ENCODE measurements at places on chromosomes 1 and 21.
A peak's percentile ranks its signal among the peaks of the same experiment; 100 is the strongest.

DNA sequence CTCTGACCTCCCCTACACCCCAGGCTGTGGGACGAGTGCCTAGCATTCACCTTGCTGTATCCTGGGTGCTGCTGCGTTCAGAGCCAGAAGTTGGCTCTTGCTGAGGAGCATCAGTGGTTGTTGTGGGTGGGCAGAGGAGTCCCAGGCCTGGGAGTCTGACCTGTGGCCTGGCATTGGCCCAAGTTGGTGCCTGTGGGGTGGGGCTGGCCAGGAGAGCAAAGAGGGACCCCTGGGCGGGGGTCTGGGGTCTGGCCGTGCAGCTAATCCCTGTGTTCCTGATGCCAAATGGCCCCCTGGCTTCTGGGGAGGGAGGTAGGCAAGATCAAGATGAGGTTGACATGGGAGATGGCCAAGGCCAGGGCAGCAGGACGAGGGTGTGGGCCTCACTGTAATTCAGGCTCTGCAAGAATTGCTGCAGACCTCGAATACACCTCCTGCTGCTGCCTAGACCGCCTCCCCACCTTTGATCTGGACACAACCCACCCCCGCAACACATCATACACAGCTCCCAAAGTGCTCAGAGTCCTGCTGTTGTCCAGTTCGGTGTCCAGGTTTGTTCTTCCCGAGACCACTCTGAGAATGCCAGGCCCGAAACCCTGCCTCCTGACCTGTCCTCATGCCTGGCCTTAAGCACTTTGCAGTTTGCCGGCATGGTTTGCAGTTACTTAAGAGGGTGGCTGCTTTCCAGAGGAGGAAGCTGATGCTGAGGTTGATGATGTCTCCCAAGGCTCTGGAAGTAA is 28.7 kb downstream of the CDK18 start:
- no peak for DNase-seq

DNA sequence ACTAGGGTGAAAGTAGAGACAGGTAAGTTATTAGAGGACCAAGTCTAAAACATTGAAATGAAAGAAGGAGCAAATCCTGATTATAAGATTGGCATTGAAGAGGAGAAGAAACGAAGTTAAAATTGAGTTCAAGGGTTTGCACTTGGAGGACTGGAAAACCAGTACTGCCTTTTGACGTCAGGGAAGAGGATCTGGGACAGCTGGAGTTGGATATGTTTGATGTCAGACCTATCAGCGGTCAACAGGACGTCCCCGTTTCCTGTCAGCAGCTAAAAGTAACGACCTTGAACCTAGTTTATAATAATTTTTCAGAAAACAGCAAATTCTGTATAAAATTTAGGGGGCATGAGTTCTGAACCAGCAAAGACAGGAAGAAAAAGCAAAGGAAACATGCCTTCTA is 1.2 kb upstream of the NID1 start:
- no peak for DNase-seq

- no peak for DNase-seq
Observed at GRCh38 chr1:224873434-224874369, 55.8 kb upstream of the DNAH14 start.

GRCh38 chr1:6423321-6423999 is 1.1 kb upstream of the ESPN start:
- peak; percentile 52 for DNase-seq

GRCh38 chr21:16537501-16537900 is 807.7 kb downstream of the USP25 start:
- no peak for DNase-seq

- no peak for DNase-seq
Observed at GRCh38 chr1:203305809-203306088, 430 bp downstream of the BTG2 start.

GRCh38 chr1:41689139-41689538 is 204.7 kb upstream of the EDN2 start:
- no peak for DNase-seq

DNA sequence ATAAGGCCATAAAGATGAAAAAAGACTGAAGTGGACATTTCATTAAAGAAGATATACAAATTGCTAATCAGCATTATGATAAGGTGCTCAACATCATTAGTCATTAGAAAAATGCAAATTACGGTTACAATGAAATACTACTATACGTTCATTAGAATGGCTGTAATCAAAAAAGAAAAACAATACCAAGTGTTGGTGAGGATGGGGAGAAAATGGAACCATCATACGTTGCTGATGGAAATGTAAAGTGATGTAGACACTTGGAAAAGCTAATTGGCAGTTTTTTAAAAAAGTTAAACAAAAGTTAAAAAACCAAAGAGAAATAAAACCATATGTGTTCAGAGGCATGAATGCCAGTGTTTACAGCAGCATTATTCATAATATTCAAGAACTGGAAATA is 8.6 kb upstream of the SOD1 start:
- no peak for DNase-seq

DNA sequence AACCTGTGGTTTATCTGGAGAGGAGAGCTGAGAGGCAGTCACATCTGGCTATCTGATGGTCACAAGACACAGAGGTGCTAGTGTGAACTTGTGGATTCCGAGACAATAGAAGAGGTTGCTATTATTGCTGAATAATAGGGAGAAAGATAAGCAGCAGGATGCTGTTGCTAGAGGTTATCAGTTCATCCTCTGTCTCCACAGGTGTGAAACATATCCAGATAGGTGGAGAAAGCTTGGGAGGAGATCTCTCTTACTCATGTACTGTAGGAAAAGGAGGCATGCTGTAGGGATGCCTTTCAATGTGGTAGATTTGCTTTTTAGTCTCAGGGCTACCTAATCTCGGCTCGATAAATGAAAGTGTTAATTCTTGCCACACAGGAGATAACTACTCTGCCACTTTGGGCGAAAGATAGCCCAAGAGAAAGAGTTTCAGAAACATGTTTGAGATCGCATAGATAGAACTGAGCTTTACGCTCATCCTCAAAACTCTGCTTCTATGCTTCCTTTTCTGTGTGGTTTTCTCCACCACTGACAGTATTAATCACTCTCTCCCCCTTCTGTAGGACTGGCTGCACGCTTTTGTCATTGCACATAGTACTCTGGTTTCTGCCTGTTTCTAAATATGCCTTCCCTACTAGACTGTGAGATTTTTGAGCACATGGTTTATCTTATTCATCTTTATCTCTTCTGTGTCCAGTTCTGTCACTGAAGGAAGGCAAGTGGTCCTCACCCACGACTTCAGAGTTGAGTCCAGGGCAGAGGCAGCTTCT is 36.7 kb upstream of the PLXNA2 start:
- DNase-seq: no peak

DNA sequence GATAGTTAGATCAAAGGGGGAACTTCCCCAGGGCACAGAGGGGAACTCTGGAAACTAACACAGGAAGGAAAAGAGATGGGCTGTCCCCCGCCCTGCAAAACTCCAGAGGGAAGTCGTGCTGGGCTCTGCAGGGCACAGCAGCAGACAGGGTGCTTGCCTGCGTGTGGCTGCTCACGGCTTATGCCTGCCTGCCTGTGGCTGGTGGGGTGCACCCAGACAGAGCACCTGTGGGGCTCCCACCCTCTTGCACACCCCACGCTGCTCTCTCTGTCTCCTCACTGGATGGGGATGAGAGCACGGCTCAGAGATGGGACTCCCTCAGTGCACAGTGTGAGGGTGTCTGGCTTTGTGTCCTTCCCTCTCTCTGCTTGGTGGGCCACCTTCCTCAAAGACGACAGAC is 13.5 kb upstream of the ETV3L start:
- no peak for DNase-seq

- DNase-seq: no peak
Observed at GRCh38 chr1:206808615-206809014, 36.3 kb upstream of the IL10 start.

DNA sequence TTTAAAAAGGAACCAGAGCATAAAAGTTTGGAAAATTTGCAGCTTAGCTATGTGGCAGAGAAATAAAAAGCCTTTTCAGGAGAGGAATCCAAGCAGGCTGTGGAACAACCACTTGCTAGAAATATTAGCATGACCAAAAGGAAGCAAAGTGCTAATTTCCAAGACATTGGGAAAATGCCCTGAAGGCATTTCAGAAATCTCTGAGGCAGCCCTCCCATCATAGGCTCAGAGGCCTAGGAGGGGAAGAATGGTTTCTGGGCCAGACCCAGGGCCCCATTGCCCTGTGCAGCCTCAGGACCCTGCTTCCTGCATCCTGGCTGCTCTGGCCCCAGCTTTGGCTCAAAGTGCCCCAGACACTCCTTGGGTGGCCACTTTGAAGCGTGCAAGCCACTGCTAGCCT is 56.8 kb downstream of the TENT5C start:
- no peak for DNase-seq

DNA sequence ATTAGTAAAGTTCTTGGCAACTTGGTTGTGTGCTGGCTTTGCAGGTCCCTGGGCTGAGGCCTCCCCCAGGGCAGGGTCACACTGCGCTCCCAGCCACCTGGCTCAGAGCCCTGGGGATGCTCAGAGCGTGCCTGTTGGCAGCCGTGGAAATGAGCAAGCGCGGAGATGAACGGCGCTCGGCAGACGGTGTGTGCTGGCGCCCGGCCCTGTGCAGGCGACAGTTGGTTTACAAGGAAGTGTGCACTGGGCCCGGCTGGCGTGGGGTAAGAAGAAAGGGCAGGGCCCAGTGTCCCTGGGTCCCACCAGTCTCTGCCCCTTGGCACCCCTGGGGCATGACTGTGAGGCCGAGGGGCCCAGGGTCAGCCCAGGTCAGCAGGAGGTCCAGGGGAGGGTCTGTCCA is 25.7 kb upstream of the PEX10 start:
- DNase-seq: no peak

DNA sequence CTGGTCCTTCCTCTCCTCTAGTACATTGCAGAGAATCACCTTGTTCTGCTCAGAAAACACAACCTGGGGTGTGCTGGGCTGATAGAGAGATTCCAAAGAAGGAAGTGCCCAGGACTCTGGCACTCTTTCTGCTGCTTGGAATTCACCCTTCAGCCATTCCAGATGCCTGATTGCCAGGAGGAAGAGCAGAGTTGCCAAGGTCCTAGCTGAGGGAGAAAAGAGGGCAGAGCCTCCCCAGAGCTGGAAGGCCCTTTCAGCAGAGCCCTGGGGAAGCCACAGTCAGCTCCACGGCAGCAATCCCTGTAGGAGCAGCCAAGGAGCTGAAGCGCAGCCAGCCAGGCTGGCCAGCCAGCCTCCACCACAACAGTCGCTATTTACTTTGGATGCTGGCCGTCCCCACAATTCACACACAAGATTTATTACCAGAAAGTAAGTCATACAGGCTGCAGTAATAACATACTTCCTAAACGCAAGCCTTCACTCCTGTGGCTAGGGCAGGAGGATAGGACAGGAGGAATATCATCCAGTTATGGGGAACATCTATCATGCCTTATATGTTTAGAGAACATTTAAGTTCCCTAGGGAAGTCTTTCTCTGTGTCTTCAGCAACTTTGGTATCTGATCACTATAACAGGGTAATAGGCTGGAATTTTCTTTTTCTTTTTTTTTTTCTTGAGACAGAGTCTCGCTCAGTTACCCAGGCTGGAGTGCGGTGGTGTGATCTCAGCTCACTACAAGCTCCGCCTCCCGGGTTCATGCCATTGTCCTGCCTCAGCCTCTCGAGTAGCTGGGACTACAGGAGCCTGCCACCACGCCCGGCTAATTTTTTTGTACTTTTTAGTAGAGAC is 36.6 kb upstream of the SLC44A3 start:
- no peak for DNase-seq

DNA sequence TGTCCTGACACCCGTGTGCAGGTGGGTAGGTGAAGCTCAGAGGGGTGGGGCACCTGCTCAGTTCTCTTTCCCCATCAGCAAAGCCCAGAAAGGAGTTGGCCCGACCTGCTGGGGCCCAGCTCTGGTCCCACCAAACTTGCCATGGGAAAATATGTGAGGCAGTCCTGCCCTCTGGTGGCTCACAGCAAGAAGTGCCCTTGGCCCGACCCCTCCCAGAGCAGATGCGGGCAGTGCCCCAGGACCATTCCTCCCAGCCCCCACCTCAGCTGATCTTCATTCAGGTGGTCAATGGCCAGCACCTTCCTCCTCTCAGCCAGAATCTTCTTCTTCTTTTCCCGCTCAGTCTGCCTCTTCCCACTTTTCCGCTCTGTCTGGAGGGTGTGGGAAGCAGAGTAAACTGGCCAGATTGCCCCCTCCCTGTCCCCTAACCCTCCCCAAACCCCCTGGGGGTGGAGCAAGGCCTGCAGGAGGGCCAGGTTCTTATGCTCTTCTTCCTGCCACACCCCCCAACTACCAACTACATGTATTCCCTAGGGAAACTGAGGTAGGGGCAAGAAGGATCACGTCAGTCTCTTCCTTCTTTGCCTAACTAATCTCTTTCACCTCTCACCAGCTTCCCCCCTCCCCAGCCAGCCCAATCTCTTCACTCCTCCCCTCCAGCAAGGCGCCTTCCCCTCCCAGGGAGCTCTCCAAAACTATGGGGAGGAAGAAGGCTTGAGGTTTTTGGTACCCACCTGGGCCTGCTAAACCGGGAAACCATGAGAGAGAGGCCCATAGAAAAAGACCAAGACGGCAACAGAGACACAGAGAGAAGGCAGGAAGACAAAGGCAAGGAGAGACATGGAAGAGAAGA is 15.6 kb downstream of the TNNT2 start:
- no peak for DNase-seq

GRCh38 chr1:204180133-204180532 is 14.0 kb upstream of the REN start:
- DNase-seq: no peak

DNA sequence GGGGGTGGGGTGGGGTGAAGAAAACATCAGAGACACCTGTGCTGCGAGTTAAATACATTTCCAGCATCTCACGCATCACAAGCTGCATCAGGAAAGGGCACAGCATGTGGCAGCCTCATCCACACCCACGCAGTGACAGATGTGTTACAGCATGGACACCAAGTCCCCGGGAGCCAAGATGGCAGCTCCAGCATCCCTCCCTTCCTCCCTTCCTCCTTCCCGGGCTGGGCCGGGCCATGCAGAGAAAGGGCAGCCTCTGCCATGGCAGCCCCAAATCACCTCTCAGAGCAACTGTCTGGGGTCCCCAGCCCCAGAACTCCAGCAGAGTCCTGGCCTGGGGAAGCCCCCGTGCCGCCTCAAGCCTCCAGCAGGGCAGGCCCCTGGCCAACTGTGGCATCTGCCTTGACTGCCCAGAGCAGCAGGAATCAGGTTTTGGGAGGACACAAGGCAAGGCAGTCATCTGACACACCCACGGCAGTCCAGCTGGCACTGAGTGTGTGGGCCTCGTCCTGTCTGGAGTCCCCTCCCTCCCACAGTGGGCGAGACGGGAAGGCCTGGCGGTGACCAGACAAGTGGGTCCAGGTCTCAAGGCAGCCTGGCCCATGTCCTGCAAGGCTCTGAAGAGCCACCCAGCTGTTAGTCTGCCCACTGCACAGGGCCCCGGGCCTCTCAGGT is 6.2 kb downstream of the SMIM1 start:
- no peak for DNase-seq

- no peak for DNase-seq
Observed at GRCh38 chr1:184187097-184187496, 135.6 kb downstream of the TSEN15 start.

Data from activated T-helper 1 cell treated with anti-CD3 and anti-CD28 coated beads, Interleukin-2, amount 50 U/mL, for 16 hours (primary cell).